ENCODE measurements at places on chromosomes 2 and 18. TPM values are rescaled to one million over a fixed set of nuclear protein-coding genes. Genes with fewer than 3 reads are reported as not detected.

DDX18 gene
- 28.8 TPM for total RNA-seq

GREB1 gene
- total RNA-seq, result 6.1 TPM

DNA sequence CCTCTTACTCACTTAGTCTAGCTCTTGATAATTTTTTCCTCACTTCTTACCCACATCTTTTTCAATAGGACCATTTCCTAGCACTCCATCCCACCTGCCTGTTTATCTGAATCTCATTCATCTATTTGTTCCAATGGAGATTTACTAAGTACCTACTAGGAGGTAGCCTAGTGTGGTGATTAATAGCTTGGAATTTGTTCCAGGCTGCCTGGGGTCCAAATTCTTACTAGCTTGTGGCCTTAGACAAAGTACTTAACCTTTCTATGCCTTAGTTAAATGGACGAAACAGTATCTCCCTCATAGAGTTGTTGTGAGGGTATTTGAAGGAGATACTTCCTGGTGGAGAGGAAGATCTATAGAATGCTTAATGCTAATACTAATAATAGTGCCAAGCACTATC lies 42.9 kb upstream of the SERTAD2 start:
- DNase-seq, result no peak
- no peaks in the 10 kb centered on the region for H3K36me3 ChIP-seq
- H3K27me3 ChIP-seq, result no peaks in the 10 kb centered on the region
- no peak overlapping the region for H3K27ac ChIP-seq
- no peaks in the 10 kb centered on the region for H3K4me1 ChIP-seq
- H3K4me3 ChIP-seq, result no peak overlapping the region

- no peaks in the 10 kb centered on the region for H3K27me3 ChIP-seq
- DNase-seq, result no peak
- no peaks in the 10 kb centered on the region for H3K36me3 ChIP-seq
- no peaks in the 10 kb centered on the region for H3K4me1 ChIP-seq
Measured at GRCh38 chr2:133705287-133705686, 137.0 kb upstream of the NCKAP5 start.

- H3K4me1 ChIP-seq, result peaks cover 78% of the 10 kb centered on the region
- no peaks in the 10 kb centered on the region for H3K27me3 ChIP-seq
- no peak overlapping the region for H3K4me3 ChIP-seq
- H3K36me3 ChIP-seq, result peaks cover 63% of the 10 kb centered on the region
Measured at GRCh38 chr2:217838409-217838831, 164.4 kb downstream of the TNS1 start.

Data from adrenal gland (tissue), 19 donors.